Activated CD8-positive, alpha-beta memory T cell treated with anti-CD3 and anti-CD28 coated beads for 48 hours (primary cell): ENCODE measurements at places on chromosomes 4 and X.

GRCh38 chr4:14915018-14915417 lies 87.3 kb upstream of the CPEB2 start:
- no peak for DNase-seq

GRCh38 chrX:110175146-110175545 lies 142.7 kb downstream of the AMMECR1 start:
- DNase-seq, result no peak

DNA sequence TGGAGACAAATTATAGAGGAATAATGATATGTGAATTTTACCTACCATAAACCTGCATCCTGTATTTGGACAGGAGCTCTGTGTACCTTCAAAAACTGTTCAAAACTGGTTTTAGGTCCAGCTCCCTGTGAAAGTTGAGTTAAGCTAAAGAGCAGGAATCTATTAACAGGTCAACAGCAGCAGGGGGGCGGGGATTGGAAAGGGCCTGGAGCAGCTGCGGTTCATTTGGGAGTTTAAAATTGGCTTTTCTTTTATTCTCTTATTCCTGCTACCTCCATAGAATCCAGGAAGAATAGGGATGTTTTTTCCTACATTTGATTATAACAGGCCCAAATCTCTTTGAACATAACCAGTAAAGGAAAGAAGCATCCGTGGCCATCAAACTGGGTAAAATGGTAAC lies 23.8 kb downstream of the SHROOM3 start:
- no peak for DNase-seq

GRCh38 chr4:171956678-171957077 lies 143.5 kb downstream of the GALNTL6 start:
- DNase-seq, result no peak

DNA sequence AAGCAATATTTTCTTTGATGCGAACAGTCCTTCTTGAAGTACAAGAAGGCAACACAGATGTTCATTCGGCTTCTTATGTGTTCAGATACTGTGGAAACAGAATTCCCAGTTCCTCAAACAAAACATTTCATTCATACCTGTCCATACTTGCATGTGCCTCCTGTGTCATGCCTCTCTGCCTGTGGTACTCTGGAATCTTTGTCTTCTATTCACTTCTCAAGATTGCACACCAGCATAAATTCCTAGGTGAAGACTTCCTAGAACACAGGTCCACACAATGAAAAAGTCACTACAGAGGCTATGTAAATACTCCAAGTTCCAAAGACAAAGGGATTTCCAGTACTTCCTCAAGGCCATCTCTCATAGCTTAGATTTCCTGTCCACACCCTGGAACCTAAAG lies 367.2 kb downstream of the AFF2 start:
- no peak for DNase-seq

DNA sequence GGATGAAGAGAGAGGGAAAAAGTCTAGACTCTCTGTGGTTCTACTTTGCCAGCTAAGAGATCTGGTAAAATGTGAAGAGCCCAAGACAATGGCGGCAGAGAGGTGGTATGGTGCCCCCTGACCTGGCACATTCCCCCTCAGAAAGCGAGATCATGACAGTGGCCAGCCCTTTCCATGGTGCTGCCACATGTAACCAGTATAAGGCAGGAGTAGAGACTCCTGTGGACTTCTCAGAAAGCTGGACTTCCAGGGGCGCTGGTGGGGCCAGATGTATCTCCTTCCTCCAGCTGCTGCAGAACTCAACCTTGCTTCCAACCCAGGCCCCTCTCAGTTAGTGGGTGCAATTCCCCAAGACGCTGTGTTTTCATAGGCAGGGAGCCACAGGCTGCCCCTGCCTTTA lies 9.6 kb downstream of the CTAG1A start:
- DNase-seq, result no peak

DNA sequence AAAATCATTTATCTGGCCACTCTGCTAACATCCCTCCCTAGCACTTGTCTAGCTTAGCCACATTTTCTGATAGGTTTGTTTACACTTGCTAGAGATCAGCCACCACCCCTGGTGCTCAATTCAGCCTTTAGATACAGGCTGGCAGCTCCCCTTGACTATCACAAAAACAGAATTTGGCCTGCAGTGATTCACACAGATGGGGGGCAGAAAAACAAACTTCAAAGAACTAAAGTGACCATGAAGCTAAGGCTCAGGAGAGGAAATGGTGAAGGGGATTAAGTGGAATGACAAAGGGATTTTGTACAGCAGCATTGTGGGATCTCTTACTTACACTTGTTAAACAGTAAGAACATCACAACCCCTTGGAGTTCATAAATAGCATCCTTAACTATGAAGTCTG lies 1718.0 kb upstream of the PCDH7 start:
- no peak for DNase-seq

DNA sequence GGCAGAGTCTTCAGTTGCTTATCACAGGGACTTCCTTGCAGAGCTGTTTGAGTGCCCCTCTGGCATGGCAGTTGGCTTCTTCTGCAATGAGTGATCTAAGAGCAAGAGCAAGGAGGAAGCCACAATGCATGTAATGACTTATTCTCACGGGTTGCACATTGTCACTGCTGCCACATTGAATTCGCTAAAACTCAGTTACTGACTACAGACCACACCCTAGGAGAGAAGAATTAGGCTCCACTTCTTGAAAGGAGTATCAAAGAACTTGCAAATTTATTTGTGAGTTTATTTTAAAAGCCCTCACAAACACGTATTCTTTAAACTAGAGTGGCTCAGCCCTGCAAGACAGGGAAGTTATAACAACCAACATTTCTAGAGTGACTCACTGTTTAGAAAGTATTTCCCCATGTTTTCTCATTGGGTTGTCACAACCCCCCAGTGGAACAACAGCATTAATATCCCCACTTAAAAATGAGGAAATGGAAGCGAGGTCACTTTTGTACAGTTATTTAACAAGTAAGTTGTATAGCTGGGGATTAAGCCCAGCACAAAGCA lies 32.4 kb upstream of the RBPJ start:
- no peak for DNase-seq

DNA sequence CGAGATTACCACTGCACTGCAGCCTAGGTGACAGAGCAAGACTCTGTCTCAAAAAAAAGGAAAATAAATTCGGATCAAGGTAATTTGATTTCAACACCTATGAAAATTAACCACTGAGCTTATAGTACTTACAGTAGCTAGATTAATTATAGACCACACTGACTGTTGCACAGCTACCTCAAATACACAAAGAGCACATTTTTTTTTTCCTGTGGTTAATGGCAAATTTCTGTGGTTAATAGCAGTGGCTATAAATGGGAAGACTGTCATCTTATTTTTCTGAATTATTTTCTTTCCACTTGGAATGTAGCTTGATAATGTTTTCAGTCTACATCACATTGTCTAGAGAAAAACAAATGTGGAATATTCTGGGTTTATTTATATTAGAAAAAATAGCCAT lies 1661.6 kb upstream of the PCDH7 start:
- no peak for DNase-seq

DNA sequence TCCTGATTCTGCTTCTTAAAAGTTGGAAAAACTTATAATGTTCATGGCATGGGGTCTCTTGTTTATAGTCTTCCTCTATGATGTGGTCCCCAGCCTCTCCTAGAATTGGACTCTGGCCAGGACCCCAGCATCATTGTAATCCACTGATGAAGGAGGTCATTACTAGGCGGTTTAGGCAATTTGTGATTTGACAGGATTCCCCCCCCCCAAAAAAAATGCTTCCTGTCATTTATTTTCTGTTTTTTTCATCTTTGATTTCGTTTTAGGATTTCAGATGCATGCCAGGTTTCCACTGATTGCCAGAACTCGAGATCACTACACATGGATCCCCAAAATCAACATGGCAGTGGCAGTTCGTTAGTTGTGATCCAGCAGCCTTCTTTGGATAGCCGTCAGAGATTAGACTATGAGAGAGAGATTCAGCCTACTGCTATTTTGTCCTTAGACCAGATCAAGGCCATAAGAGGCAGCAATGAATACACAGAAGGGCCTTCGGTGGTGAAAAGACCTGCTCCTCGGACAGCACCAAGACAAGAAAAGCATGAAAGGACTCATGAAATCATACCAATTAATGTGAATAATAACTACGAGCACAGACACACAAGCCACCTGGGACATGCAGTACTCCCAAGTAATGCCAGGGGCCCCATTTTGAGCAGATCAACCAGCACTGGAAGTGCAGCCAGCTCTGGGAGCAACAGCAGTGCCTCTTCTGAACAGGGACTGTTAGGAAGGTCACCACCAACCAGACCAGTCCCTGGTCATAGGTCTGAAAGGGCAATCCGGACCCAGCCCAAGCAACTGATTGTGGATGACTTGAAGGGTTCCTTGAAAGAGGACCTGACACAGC lies 4.9 kb downstream of the SPRY1 start:
- DNase-seq, result no peak

GRCh38 chrX:2192584-2193272 lies 308.0 kb downstream of the DHRSX start:
- no peak for DNase-seq

DNA sequence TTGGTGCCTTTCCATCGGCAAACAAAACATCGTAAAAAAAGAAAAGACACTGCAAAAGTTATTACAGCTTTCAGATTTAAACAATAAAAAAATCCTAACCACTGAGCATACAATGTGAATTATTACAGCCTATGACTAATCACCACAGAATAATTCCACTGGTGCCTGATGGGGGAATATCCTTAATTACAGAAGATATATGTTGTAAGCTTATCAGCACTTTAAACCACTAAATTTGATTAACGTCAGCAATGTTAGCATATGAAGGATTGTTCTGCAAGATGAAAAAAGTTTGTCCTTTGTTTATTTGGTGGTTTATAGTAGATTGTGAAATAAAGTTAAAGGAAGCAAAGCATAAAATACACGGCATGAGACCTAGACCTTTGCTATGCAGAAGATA lies 210.2 kb upstream of the ADAMTS3 start:
- DNase-seq, result no peak

GRCh38 chrX:49230500-49231232 lies 2.5 kb downstream of the CACNA1F start:
- peak; percentile 27 for DNase-seq

DNA sequence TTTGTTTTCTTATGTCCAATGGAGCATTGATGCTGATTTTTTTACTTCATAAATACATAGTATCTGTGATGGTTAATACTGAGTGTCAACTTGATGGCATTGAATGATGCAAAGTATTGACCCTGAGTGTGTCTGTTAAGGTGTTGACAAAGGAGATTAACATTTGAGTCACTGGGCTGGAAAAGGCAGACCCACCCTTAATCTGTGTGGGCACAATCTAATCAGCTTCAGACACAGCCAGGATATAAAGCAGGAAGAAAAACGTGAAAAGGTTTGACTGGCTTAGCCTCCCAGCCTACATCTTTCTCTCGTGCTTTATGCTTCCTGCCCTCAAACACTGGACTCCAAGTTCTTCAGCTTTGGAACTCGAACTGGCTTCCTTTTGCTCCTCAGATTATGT lies 230.6 kb upstream of the SPRY1 start:
- DNase-seq, result no peak

GRCh38 chr4:103046416-103047290 lies 27.1 kb upstream of the SLC9B1 start:
- no peak for DNase-seq
